ENCODE measurements at places on chromosomes 7 and 10.
A peak's percentile ranks its signal among the peaks of the same experiment; 100 is the strongest.

- peak; percentile 65 for DNase-seq
These were observed 3.3 kb upstream of the PDE1C start for GRCh38 chr7:32073533-32073932.

DNA sequence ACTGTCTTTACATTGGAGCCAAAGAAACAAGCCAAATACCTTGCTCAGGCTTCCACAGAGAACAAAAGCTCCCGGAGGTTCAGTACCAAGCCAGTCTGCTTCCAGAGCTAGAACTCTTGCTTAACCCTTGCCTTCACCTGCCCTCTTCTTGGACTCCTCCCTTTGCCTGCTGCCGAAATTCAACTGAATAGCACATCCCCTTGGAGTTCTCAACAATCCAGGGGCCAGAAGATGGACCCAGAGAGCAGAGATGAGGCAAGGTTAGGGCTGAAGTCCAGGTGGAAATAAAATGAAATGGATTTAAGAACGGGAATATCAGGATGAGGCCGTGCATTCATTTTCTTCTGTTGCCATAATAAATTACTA is 876 bp upstream of the PIK3AP1 start:
- DNase-seq: no peak

- no peak for DNase-seq
These were observed 5.1 kb downstream of the AKR1B15 start for GRCh38 chr7:134553976-134554375.

DNA sequence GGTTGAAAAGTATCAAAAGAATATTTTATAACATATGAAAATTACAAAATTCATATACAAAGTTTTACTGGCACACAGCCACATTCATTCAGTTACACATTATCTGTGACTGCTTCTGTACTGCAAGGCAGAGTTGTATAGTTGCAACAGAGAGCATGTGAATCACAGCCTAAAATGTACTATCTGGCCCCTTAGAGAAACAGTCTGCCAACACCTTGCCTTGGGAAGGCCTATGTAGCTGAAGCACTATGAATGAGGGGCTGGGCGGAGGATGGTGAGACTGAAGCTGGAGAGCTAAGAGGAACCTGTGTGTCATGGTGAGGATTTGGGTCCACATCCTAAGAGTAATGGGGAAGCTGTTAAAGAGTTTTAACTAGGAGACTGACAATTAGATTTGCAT is 35.7 kb downstream of the PDZD8 start:
- peak; percentile 19 for DNase-seq

DNA sequence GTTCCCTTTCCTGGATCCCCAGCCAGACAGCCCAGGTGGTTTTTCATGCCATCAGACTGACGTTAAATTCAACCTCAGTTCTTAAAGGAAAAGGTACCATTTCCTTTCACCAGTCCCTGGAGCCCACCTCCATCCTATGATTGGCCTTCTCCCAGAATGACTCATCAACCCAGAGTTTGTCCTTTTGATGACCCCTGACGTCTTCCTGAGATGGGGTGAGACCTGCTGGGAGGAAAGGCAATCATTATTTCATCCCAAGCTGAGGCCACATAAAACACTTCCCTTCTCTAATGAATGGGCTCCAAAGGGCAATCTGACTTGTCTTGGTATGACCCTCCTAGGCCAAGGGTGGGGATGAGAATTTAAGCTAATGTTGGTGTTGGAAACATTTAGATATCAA is 750.7 kb downstream of the SUGCT start:
- no peak for DNase-seq

GRCh38 chr10:118698421-118698820 is 56.3 kb downstream of the CACUL1 start:
- no peak for DNase-seq

- no peak for DNase-seq
These were observed 208.6 kb upstream of the NPY start for GRCh38 chr7:24075426-24075810.

GRCh38 chr7:18647582-18647981 is 152.0 kb downstream of the HDAC9 start:
- no peak for DNase-seq

DNA sequence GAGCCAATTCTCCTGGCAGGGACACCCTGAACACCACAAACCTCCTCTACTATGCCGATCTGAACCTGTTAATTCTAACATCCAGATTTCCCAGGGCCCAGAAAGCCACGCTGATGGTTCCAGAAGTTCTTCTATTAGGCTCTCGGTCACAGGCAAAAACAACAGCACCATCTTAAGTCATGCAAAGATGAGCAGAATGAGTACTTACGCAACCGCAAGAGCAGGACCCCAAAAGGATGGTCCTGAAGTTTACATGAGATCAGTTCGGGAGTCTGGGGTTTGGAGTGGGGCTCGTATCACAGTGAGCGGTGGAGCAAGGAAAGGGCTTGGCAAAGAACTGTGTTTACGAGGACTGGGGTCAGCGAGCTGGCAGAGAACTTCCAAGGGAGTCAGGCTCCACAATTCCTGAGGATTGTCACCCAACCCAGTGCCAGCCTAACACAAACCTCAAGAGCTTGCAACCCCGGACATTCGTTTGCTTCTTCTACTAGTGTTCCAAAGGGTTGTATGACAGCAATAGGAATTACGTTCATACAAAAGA is 532.6 kb downstream of the TNS3 start:
- DNase-seq: no peak

Data from AG10803 (cell line).